ENCODE measurements at places on chromosomes 4 and X.

- DNase-seq, result no peak
Measured at GRCh38 chrX:108468486-108468885, 28.8 kb downstream of the COL4A5 start.

- no peak for DNase-seq
Measured at GRCh38 chr4:118917582-118917981, 28.9 kb downstream of the SYNPO2 start.

DNA sequence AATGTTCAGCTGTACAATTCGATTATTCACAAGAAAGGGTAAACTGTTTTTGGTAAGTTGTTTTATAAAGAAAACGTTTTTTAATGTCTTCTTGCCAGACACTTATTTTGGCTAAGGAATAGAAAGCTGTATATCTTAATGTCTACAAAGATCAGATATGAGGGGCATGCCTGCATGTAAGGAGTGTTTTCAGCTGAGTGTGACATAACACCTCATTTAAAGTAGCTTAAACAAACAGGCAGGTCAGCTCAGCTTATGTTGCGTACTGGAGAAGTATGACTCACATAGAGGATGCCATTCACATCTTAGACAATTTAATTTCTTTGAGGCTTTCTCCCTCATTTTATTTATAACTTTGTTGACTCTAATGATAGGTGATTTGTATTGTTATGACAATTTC, 30.4 kb downstream of the LAMTOR3 start:
- no peak for DNase-seq

DNA sequence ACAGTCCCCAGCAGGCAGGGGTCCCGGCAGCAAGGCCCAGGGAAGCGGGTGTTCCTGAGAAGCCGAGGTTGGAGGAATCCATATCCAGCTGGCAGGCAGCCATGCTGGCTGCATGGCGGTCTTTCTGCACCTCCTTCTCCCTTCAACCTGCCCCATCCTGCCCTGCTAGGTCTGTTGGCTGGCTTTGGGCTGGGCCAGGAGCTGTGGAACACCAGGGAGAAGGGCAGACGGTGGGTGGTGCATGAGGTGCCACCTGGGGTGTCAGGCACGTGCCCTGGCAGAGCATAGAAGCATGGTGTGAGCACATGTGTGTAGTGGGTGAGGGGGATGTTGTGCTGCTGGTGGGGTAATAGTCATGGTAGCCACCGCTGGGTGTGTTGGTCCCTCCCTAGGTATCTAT, 150.1 kb downstream of the PJA1 start:
- no peak for DNase-seq

- no peak for DNase-seq
Measured at GRCh38 chr4:96407738-96408463, 568.0 kb downstream of the PDHA2 start.

Data from GM12891 (cell line).